Right renal pelvis (tissue), 4 donors: ENCODE measurements at places on chromosomes 11 and 22.

GRCh38 chr22:45889093-45889538 lies 87.8 kb downstream of the WNT7B start:
- no peak for DNase-seq

DNA sequence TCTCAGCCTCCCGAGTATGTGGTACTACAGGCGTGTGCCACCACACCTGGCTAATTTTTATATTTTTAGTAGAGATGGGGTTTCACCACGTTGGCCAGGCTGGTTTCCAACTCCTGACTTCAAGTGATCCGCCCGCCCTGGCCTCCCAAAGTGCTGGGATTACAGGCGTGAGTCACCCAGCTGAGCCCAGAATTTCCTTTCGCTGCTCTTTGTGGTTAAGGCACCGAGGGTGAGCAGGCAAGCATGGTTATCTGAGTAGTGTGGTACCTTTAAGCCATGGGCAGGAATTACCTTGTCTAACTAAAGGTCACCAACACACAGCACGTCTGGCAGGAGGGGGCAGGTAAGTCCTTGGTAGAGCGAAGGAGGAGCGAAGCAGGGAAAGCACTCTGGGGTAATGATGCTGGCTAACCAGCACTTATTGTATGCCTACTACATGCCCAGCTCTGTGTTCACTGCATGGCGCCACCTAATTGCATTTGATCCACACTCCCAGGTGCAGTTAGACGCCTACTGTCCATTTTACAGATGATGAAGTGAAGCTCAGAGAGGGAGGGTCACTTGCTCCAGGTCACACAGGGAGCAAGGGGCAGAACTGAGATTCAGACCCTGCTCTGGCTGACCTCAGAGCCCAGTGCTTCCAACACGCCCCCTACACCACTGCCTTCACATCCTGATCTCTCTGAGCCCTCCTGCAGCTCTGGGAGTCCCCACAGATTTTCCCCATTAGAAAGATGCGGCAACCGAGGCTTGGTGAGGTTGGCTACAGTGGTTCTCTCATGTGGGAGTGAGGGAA lies 45.7 kb downstream of the TRIOBP start:
- no peak for DNase-seq

- DNase-seq = no peak
Measured at GRCh38 chr22:21835378-21835777, 32.1 kb downstream of the MAPK1 start.

DNA sequence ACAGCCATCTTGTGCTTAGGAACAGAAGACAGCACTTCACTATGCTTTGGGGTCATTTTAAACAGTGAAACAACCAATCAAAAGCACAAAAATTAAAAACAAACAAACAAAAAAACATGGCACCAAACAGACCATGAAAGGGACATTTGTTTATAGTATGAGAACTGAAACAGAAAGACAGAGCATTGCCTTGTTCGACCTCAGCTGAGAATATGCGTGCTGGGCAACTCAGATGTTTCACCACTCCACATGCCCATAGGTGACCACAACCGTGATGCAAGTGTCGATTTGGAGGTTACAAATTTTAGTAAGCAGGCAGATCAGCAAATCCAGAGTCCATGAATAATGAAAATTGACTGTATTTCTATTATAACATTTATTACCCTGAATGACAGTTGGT lies 30.0 kb downstream of the NNMT start:
- no peak for DNase-seq

GRCh38 chr11:94661444-94661843 lies 94.3 kb downstream of the PIWIL4 start:
- DNase-seq = no peak

DNA sequence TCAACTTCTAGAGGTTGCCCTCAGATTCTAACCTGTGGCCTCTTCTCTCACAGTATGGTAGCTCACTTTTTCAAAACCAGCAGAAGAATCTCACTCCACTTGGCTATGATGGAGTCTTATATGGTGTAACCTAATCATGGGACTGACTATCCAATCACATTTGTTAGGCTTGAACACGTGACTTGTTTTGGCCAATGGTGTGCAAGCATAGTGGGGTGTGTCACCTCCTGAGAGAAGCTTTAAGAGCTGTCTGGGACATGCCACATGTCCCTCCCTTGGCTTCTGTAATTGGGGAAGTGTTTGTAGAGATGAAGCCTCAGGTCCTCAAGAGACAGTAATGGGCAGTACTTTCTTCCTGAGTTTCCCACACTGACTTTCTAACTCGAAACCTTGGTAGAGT lies 12.8 kb upstream of the SMIM38 start:
- no peak for DNase-seq
